T-helper 17 cell (primary cell): ENCODE measurements at places on chromosomes 7 and 10.

DNA sequence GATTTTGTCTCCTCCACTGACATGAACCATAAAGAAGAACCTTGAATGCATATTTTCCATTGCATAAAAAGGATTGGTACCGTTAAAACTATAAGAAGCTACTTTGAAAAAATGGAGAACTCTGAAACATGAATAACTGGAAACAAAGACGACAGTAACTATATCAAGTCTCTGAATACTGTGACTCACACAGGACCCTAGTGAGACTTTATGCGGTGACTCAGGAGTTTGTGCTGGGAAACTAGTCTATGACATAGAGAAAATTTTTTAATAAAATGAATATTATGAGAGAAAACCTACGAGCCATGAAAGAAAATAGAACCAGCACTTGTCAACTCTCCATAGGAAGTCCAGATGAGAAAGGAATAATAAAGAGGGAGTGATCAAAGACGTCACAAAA, 339.9 kb upstream of the ADARB2 start:
- DNase-seq = no peak

DNA sequence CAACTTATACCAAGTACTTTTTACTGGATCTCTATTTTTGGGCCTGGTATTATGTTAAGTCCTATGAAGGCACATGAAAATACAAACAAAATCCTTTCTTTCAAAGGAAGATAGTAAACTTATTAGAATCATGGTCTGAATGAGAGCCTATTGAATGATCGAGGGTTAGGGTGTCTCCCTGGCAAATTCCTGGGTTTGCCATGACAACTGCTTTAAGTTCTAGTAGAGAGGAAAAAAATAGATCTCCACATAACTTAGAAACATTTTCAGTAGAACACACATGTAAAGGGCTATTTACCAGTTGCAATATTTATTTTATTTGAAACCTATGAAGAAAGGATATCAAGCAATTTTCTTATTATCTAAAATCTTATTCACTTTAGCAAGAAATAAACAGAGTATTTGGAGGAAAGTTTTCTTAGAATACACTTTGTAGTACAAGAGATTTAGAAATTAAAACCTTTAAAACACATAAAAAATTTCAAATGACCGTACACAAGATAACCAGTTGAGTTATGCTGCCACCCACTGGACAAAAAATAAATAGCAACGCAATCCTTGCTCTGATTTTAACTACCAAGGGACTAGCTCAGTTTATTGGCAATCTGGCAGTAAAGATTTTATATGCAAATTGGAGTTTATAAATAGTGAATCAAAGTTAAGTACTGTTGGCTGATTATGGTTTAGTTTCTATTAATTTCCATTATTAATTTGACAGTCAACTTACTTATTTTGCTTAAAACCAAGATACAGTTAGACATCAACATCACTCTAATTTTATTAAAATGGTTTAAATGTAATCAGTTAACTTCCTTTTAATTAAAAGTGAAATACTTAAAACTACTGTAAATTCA, 33.9 kb downstream of the CACUL1 start:
- no peak for DNase-seq

DNA sequence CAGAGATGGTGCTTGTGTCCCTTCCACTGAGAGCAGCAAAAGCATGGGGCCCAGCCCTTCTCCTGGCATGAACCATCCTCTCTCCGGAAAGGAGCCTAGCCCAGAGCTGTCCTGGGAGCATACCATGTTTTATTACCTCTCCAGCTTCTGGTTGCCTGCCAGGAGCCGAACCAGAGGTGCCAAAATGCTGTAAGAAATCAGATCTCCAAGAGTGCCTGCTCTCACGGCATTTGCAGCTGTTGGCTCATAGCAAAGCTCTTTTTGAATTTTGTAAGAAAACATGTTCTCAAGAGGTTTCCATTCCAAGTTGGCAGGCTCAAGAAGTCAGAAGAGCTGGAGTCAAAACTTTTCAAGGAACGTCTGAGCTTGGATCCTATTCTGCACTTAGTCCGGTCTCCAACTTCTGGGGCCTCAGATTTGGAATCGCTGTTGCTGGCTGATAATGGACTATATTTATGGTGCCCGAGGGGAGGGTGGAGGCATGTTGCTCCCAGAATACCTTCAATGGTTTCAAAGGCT, 211.7 kb upstream of the MKI67 start:
- no peak for DNase-seq

GRCh38 chr7:86013662-86014061, 630.0 kb upstream of the GRM3 start:
- DNase-seq = no peak

- no peak for DNase-seq
Observed at GRCh38 chr10:132292287-132293200, 15.2 kb downstream of the STK32C start.
